IMR-90 (cell line): ENCODE measurements at places on chromosomes 7 and 10. TPM values are rescaled to one million over a fixed set of nuclear protein-coding genes. Genes with fewer than 3 reads are reported as not detected.

Gene SAMD9
- 9.5 and 15.6 TPM in 2 replicates for total RNA-seq

Gene CYP17A1
- not detected in 2 replicates for total RNA-seq

Gene ATRNL1
- total RNA-seq = 0.18 and 0.56 TPM in 2 replicates

Gene PAX2
- not detected in 2 replicates for total RNA-seq

Gene INMT
- total RNA-seq = 1.7 and 2.2 TPM in 2 replicates

DNA sequence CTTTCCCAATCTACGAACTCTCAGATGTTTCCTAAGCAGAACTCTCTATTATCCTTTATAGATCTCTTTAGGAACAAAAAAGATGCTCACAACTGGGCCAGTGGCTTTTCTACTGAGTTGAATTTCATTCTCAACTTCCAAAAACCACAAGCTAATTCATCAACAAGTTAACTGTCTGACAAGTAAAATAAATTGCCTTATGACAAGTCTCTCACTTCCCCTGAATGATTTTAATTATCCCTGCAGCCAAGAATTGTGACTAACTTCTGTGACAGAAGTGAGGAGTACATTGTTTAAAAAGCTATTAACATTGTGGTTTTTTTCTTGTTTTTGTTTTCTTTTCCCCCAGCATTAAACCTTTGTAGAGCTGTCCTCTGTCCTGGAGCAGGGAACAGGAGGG, 343.1 kb downstream of the HPSE2 start:
- DNase-seq = no peak

GRCh38 chr7:137017221-137017620, 148.8 kb downstream of the CHRM2 start:
- peak; percentile 55 for DNase-seq

- DNase-seq = no peak
Measured at GRCh38 chr7:50359258-50359994, 54.9 kb downstream of the IKZF1 start.

GRCh38 chr10:12081470-12081869, 12.7 kb downstream of the DHTKD1 start:
- no peak for DNase-seq

GRCh38 chr10:73113551-73113950, 3.3 kb downstream of the NUDT13 start:
- peak; percentile 45 for DNase-seq

DNA sequence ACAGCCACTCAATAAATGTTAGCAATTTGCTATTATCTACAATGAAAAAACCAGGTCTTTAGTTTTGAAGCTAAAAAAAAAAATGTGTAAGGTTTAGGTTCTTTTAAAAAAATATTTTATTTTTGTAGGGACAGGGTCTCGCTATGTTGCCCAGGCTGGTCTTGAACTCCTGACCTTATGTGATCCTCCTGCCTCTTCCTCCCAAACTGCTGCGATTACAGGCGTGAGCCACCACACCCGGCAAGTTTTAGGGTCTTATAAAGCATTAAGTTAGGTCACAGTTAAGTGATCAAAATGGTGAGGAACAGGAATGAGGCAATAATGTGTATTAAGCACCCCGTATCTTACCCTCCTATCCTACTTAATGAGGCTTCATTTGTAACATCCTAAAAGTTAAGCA, 774 bp downstream of the SEM1 start:
- DNase-seq = no peak

DNA sequence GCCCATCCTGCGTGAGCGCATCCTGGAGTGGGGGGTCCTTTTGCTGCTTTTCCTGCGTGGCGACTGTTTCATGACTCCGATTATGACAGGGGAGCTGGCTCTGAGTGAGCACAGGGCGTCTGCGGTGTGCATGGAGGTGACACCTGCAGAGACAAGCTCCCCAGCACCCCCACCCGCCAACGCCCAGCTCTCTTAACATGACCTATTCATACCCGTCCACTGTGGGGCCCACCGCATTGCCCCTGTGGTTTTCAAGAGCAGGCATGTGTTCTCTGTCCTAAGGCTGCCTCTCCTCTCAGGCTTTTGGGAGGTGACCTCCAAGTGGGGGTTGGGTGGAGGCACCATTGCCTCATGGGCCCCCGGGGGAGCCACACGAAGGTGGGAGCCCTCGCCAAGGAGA, 500.7 kb downstream of the TCERG1L start:
- no peak for DNase-seq

DNA sequence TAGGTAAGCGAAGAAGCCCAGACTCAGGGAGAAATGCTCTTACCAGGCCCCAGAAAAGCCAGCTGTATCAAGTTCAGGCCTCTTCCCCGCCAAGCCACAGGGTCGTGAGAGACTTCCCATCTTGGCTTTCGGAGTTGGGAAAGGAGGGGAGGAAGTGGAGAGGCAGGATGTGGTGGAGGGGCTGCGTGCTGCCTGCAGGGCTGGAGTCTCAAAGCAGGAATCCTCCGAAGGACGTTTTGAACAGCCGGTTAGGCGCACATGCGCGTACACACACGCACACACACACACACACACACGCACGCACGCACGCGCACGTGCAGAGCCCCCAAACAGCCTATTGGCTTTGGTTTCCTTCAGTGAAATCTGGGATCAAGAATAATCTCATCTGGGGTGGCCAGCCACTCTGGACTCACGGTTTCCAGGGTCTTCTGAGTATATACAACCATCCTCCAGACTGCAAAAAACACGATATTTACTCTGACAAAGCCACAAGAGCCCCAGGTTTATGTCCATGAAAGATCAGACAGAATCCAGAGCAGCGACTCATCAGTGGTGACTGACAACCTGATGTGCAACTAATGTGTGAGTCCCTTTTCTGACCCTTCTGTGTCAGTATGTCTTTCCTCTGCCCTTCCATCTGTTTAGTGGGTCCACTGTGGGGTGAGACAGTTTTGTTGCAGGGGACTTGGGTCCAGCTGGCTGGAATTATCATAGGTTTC, 115.0 kb upstream of the ZNF438 start:
- peak; percentile 86 for DNase-seq

DNA sequence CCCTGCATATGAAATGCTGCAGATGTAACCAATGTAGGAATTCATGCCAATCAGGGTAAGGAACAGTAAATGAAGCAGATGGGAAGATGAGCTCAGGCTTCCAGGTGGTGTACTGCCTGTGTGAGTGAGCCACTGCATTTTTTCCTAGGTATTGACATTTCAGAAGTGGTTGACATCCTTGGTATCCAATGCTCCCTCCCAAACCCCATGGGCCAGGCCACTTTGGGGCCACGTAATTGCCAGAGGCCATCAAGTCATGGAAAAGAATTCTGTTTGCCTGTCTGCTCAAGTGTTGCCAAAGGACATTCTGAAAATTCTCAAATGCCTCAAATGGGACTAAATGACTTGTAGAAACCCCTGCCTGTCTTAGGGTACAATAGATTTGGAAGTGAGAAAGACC, 384.6 kb downstream of the GATA3 start:
- no peak for DNase-seq

- peak; percentile 67 for DNase-seq
Measured at GRCh38 chr10:19629567-19629966, 186.7 kb upstream of the PLXDC2 start.

DNA sequence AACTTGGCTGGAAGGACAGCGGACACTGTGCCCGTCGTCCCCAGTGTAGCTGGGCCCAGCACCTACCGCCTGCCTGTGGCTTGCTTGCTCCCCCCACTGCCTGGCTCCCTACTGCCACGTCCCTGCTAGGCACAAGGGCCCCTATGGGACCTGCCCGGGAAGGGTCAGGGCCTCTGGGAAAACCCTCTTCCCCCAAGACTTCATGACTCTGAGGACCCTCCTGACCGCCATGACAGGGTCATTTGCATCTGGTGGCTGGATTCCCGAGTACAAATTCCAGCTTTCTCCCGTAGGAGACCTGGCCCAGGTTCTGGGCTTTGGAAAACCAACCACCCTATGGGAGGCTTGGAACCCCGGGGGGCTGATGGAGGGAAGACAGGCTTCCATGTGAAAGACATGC, 1.4 kb upstream of the MMD2 start:
- no peak for DNase-seq

GRCh38 chr10:33087922-33088321, 129.9 kb upstream of the ITGB1 start:
- DNase-seq = no peak

- no peak for DNase-seq
Measured at GRCh38 chr10:1406967-1407945, 330.1 kb downstream of the ADARB2 start.

GRCh38 chr7:124652237-124652636, 113.4 kb downstream of the GPR37 start:
- DNase-seq = peak; percentile 83

DNA sequence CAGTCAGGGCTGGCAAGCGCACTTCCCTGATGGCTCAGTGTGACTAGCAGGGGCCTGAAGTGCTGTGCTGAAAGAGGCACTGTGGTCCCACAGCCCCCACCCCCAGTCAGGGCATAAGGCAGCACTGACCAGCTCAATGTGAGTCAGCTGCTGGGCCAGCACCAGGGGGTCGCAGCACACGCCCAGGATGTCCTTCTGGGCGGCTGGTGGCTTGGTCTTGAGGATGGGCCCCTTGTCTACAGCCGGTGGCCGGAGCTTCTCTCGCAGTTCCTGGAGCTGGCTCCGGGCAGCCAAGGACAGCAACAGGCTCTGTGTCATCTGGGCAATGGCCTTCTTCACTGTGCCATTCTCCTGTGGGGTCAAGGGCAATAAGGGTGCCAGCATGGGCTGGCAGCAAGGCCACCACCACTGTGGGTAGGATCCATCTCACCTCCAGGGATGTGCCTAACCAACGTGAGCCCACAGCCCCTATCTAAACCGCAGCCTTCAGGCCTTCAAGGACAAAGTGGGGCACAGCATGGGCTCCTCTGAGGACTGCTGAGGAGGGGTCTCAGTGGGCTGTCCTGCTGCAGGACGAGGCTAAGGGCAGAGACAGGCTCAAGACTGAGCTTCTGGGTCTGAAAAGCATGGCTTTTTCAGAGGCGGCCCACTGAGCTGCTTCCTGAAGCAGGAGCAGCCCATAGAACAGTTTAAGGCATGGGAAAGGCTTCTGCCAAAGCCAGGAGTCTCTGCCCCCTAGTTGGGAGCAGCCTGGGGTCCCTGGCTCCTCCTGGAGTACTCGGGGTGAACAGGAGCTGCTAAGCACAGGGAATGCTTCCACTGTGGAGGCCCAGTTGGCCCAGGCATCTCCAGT, 62.5 kb downstream of the CSGALNACT2 start:
- no peak for DNase-seq

GRCh38 chr7:103637094-103637493, 191.1 kb upstream of the SLC26A5 start:
- DNase-seq = peak; percentile 97

GRCh38 chr7:77316219-77316978, 99.8 kb downstream of the GSAP start:
- DNase-seq = no peak

- no peak for DNase-seq
Measured at GRCh38 chr10:104342941-104343411, 4.7 kb upstream of the ITPRIP start.

- no peak for DNase-seq
Measured at GRCh38 chr10:118903251-118903650, 126.3 kb upstream of the NANOS1 start.
